ENCODE measurements at places on chromosomes 12 and 14.

DNA sequence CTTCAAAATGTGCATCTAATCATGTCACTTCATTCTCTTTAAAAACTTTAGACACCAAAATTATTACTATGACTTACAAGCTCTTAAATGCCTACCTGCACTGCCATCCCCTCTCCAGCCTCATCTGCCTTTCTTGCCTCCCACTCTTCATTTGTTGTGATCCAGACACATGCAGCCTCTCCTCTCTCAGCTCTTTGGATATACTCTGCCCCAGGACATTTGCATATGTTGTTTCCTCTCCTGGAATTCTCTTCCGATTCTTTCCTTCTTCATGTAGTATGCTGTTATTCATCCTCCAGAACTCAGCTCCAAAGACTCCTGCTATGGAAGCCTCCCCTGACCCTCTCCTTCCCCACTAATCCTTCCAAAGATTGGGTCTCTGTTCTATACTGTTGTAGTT lies 197.6 kb downstream of the ANO4 start:
- DNase-seq = no peak

GRCh38 chr14:61065656-61066055 lies 84.6 kb downstream of the SLC38A6 start:
- no peak for DNase-seq

GRCh38 chr12:67074072-67074471 lies 195.1 kb upstream of the CAND1 start:
- no peak for DNase-seq

GRCh38 chr12:122519418-122519817 lies 7.3 kb downstream of the RSRC2 start:
- DNase-seq = no peak

- no peak for DNase-seq
These were observed 23.5 kb downstream of the IFNG-AS1 start for GRCh38 chr12:68012712-68013111.

GRCh38 chr12:79661629-79662028 lies 29.1 kb downstream of the PAWR start:
- DNase-seq = no peak

GRCh38 chr12:22733756-22734155 lies 108.8 kb downstream of the ETNK1 start:
- DNase-seq = no peak

DNA sequence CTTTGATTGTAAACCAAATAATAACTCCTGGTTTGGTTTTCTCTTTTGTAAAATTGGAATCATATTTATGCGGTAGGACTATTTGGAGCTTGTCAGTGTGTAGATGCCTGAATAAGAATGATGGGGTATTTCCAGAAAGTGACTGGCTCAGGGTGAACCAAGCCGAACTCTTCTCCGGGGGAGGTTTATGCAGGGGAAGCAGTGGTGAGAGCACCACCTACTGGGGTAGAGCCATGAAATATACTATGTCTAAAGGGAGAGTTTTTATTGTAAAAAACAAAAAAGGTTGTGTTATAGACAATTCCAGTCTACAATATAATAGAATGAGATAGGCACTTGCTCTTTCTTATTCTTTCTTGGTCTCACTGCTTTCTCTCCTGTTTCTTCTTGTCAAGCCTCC lies 222.9 kb upstream of the SLC16A7 start:
- no peak for DNase-seq
